MG63 (cell line): ENCODE measurements at places on chromosomes 7 and 10. TPM values are rescaled to one million over a fixed set of nuclear protein-coding genes. Genes with fewer than 3 reads are reported as not detected.

VGF gene
- total RNA-seq, result 0.63 TPM in 1 of 2 replicates, not detected in the other

TTYH3 gene
- total RNA-seq, result 15.8 and 29.8 TPM in 2 replicates

VSTM4 gene
- 1.7 and 2.8 TPM in 2 replicates for total RNA-seq

KLF6 gene
- total RNA-seq, result 38.8 and 40.4 TPM in 2 replicates

HTRA1 gene
- 26.0 and 40.8 TPM in 2 replicates for total RNA-seq

ATRNL1 gene
- 0.79 and 1.7 TPM in 2 replicates for total RNA-seq
